ENCODE measurements at places on chromosomes 1 and 21.

DNA sequence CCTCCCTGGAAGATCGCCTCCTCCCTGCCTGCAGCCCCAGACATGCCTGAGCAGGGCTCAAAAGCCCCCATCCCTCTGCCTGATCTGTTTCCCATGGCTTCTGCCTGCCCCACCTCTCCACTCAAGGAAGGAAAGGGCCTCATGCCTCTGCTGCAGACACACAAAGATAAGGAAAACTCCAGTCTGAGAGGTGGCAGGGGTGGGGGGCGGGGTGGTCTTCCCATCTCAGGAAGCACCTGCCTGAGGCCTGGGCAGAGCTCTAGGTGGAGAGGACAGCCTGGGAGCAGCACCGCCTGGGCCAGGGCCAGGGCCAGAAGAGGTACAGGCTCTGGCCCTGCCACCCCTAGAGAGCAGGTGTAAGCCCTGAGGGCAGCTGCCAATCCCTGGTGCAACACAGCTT, 4.1 kb upstream of the GJB3 start:
- no peak for DNase-seq

DNA sequence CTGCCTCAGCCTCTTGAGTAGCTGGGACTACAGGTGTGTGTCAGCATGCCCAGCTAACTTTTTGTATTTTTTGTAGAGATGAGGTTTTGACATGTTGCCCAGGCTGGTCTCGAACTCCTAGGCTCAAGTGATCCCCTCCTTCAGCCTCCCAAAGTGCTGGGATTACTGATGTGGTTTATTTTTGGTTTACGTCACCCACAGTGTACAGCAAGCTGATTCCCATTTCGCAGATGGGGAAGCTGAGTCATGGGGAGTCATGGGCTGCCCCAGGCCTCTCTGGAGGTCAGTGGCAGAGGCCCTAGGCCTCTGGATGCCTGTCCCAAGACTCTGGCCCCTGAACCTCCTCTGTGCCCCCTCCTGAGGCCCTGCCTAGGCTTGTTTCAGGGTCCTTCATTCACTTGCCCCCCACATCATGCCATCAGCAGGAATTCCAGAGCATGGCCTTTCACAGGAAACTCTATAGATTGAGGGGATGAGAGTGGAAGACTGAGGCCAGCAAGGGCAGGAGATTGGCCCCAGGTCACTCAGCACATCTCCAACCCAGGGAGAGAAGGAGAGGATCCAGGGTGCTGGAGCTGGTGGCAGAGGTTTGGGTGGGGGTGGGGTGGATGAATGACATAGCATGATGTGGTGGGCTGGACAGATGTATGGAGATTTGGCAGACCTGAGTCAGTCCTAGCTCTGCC, 266.0 kb downstream of the PTPRU start:
- DNase-seq, result no peak

DNA sequence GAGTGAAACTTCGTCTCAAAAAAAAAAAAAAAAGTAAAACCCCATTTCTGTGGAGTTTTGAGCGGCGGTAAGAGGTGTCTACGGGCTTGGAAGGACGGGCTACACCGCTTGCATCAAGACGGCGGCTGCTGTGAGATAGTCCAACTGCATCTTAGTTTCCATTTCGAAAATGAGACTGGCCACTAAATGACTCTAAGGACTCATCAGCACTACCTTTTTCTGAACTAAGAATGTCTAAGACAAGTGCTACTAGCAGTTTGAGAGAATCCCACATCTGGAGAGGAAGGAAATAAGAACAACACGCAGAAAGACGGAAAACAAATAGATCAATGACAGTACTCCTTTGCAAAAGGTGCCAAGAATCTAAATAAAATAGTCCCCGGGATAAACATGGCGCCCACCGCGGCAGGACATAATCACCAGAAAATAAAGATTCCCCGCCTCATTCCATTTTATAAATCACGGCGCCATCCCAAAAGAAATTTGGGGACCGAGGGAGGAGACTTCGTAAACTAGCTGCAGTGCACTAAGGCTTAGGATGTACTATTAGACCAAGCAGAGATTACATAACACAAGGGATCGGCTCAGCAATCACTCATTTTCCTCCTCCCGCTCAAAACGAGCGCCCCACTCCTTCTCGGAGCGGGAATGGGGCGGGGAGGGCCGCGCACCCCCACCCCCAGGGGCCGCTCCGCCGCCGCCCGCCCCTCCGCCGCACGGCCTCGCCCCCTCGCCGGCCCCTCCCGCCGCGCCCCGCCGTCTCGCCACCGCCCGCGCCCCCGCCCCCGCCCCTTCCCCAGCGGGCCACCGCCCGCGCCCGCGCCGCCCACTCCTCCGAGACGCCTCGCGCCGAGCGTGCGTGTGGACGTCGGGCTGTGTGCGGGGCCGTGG, 1.1 kb downstream of the POGZ start:
- DNase-seq, result peak; percentile 83

- DNase-seq, result no peak
Measured at GRCh38 chr1:45718289-45718688, 30.3 kb downstream of the TMEM69 start.

DNA sequence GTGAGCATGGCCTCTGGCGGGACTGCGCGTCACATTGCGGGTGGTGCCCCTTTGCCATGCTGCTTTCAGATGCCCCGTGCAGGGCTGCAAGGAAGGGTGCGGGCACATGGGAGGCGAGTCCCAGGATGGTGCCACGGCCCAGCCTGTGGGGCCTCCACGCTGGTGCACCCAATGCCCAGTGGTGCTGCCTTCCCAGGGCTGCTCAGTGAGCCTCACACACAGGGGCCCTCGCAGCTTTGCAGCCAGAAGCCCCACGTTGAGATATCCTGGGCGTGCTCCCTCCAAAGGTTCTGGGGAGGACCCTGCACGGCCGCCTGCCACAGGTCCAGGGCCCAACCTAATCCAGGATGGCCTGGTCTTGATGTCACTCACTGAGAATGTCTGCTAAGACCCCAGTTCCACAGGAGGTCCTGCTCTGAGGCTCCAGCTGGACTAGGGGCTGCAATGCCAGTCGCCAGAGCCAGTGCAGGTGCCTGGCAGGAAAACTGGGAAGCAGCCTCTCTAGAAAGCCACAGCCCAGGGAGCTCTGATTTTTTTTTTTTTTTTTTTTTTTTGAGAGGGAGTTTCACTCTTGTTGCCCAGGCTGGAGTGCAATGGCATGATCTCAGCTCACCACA, 34.1 kb upstream of the PRSS38 start:
- DNase-seq, result no peak

Data from NCI-H2171 treated with DMSO at 0.1 percent for 48 hours (cell line).